T-helper 17 cell (primary cell): ENCODE measurements at places on chromosomes 12 and 14. TPM values are rescaled to one million over a fixed set of nuclear protein-coding genes. Genes with fewer than 3 reads are reported as not detected.
A peak's percentile ranks its signal among the peaks of the same experiment; 100 is the strongest.

Gene CABP1
- total RNA-seq = not detected

Gene PMCH
- not detected for total RNA-seq

Gene ABCD2
- 9.1 TPM for total RNA-seq

Gene LRRIQ1
- not detected for total RNA-seq

GRCh38 chr12:120247621-120248030 is 17.9 kb downstream of the PXN start:
- H3K27ac ChIP-seq = no peak overlapping the region
- H3K4me1 ChIP-seq = peaks cover 72% of the 10 kb centered on the region
- peak overlapping the region; percentile 72 for H3K4me3 ChIP-seq
- no peak for DNase-seq

DNA sequence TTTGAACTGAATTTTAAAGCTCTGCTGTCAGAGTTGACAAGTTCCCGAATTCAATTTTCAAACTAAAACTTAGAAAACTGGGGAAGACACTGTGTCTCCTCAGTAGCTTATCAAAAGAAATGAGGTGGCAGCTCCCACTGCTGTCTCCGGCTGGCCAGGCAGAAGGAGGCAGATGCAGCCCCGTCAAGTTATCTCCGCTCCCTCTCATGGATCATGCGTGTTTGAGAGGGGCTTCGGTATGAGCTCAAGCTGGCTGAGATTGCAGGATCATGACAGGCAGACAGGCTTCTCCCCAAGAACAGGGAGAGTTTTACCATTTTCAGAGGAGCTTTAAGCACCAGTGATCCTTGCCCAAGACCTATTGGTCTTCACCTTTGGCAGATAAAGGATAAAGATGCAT is 88.8 kb downstream of the NEDD1 start:
- H3K4me1 ChIP-seq = no peaks in the 10 kb centered on the region
- no peak overlapping the region for H3K4me3 ChIP-seq
- no peak for DNase-seq
- H3K27ac ChIP-seq = no peak overlapping the region

GRCh38 chr12:72535212-72535990 is 263.2 kb downstream of the TRHDE start:
- no peak overlapping the region for H3K4me3 ChIP-seq
- no peak for DNase-seq
- no peaks in the 10 kb centered on the region for H3K27me3 ChIP-seq
- no peaks in the 10 kb centered on the region for H3K4me1 ChIP-seq

DNA sequence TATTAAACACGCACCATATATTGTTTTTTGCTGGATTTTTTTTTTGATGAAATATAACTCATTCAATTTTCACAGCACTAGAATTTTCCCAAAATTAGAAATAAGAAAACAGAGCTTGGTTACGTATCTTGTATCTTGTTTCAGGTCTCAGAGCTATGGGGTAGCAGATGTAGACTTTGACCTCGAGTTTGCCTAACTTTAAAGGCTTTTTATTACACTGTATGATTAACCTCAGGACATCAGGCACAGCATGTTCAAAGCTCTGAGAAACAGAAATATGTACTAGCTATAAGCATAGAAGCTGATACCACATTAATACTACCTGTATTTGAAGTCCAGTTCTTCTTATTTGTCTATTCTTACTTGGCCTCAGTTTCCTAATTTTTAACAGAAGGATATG is 171.9 kb upstream of the KITLG start:
- DNase-seq = no peak
- H3K4me3 ChIP-seq = no peak overlapping the region
- no peaks in the 10 kb centered on the region for H3K4me1 ChIP-seq
- H3K27me3 ChIP-seq = peaks cover 4% of the 10 kb centered on the region

GRCh38 chr12:132342251-132343227 is 13.2 kb upstream of the GALNT9 start:
- no peak overlapping the region for H3K4me3 ChIP-seq
- H3K27me3 ChIP-seq = peaks cover 13% of the 10 kb centered on the region
- peaks cover 10% of the 10 kb centered on the region for H3K4me1 ChIP-seq
- DNase-seq = no peak
- H3K36me3 ChIP-seq = no peaks in the 10 kb centered on the region
- H3K27ac ChIP-seq = no peak overlapping the region

DNA sequence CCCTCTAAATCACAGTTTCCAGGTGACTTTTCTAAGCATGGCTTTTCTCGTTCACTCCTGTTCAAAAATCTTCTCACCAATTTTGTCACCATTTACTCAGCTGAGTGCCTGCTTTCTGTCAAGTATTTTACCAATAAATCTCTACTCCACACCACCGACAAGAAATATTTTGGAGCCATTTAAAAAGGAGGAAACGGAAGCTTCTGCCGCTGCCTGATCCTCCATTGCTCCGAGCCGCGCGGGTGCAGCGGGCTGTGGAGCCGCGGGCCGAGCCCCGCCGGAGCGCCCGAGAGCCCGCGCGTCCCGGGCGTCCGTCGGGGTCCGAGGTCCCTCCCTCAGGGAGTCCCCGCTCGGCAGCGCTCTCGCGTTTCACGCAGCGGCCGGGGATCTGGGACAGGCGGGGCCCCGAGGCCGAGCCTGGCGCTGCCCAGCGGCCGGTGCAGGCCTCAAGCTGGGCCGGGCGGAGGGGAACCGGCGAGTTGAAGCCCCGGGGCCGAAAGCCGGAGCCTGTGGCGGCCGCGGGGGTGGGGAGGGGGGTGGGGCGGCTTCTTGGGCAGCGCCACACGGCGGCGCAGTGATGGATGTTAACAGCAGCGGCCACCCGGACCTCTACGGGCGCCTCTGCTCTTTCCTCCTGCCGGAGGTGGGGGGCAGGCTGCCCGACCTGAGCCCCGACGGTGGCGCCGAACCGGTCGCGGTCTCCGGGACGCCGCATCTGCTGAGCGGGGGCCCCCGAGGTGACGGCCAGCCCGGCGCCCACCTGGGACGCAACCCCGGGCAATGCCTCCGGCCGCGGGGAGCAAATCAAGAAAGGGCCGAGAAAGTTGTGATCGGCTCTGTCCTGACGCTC is 1.1 kb upstream of the HEBP1 start:
- peak; percentile 26 for DNase-seq
- no peaks in the 10 kb centered on the region for H3K27me3 ChIP-seq
- peak overlapping the region; percentile 95 for H3K4me3 ChIP-seq
- H3K4me1 ChIP-seq = peaks cover 24% of the 10 kb centered on the region
- H3K27ac ChIP-seq = peak overlapping the region; percentile 83
- no peaks in the 10 kb centered on the region for H3K36me3 ChIP-seq

GRCh38 chr14:104103061-104103445 is 17.6 kb downstream of the ASPG start:
- DNase-seq = no peak
- no peaks in the 10 kb centered on the region for H3K36me3 ChIP-seq
- H3K27me3 ChIP-seq = no peaks in the 10 kb centered on the region
- H3K4me1 ChIP-seq = no peaks in the 10 kb centered on the region

- H3K27ac ChIP-seq = no peak overlapping the region
- no peaks in the 10 kb centered on the region for H3K36me3 ChIP-seq
- peaks cover 13% of the 10 kb centered on the region for H3K4me1 ChIP-seq
Observed at GRCh38 chr14:100314724-100315123, 8.4 kb upstream of the SLC25A47 start.

- peak overlapping the region; percentile 98 for H3K27ac ChIP-seq
- peak overlapping the region; percentile 41 for H3K4me3 ChIP-seq
- H3K4me1 ChIP-seq = peaks cover 38% of the 10 kb centered on the region
- no peaks in the 10 kb centered on the region for H3K27me3 ChIP-seq
Observed at GRCh38 chr12:75979181-75979580, 52.4 kb downstream of the PHLDA1 start.

DNA sequence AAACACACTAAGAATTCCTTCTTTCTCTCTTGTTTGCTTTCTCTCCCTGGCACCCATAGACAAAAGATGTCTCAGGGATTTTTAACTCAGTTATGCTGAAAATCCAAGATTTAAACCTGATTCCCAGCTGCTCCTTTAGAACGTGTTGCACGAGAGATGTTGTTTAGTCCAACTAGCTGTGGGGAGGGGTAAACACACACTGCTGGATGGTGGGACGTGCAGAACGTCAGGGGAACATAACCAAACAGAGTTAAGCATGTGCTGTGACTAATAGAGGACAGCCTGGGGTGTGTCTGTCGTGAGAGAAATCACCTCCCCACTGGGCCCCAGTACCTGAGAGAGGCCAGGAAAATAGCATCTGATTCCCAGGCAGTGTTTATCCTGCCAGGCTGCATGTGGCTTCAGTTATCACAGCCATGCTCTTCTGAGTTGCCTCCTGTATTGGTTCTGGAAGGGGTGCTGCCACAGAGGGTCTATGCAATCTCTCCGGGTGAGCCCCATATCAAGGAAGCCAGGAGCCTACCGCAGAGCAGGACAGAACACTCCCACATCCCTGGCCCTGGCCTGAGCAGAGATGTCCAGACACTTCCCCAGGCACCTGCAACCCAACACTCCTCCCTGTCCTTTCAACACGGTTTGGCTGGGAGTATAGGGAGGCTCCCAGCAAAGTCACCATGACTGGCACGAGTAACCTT is 112.7 kb upstream of the EGLN3 start:
- peaks cover 6% of the 10 kb centered on the region for H3K27me3 ChIP-seq
- H3K4me3 ChIP-seq = no peak overlapping the region
- H3K4me1 ChIP-seq = peaks cover 6% of the 10 kb centered on the region
- peaks cover 2% of the 10 kb centered on the region for H3K36me3 ChIP-seq
- DNase-seq = no peak
- no peak overlapping the region for H3K27ac ChIP-seq
